ENCODE measurements at places on chromosomes 5 and 9.

GRCh38 chr5:119275146-119275545 lies 80.7 kb upstream of the TNFAIP8 start:
- DNase-seq = no peak

DNA sequence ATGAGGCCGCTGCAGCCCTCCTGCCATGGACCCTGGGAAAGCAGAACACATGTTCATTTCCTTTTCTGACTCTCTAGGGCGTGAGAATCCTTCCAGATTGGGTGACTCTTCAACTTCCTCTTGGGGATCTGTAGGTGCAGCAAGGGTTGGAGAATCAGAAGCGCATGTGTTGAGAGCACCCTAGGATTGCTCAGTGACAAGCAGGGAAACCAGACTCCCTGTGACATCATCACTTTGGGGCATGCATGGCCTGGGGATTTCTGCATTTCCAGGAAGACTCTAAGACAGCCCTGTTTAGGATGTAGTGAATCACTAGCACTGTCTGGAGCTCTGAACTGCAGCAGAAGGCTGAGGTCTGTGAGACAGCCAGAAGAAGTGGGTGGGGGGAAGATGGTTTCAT lies 15.1 kb upstream of the LCP2 start:
- DNase-seq = no peak

GRCh38 chr5:103951776-103952175 lies 389.2 kb upstream of the NUDT12 start:
- DNase-seq = no peak

- no peak for DNase-seq
Observed at GRCh38 chr9:119175581-119175980, 193.7 kb downstream of the BRINP1 start.

GRCh38 chr9:87894998-87895625 lies 12.4 kb downstream of the SPATA31E1 start:
- no peak for DNase-seq

DNA sequence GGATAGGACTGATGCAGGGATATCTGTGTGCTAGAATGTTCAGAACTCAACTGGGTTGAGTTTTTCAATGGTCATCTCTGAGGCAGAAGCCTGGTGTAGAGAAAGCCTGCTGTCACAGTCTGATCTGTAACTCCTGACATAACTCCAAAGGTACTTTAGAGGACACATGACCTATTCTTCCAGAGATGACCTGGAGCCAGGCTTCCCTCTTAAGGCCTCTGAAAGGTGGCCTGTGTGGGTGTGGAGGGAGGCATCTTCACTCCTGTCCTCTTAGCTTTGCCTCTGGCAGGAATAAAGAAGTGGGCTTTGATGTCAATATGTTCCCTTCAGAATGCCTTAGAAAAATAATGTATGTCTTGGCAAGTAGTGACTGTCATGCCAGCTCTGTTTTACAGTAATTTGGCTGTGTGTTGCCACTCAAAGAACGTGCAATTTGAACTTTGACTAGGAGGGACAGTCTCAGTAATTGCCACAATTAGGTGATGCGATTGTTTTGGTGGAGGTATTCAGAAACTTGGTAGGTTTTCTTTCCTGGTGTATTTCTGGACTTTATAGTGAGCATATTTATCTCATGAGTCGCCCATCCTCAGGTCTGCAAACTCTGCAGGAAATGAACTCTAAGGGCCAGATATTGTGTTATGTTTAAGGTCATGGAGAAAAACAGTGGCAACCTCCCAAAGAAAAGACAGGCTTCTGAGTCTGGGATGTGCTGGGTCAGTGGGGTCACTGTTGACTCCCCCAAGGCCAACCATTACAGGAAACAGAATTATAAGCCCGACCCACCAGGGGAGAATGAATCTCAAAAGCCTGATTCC lies 3.2 kb upstream of the C5orf63 start:
- DNase-seq = no peak

GRCh38 chr5:35242702-35243258 lies 12.5 kb upstream of the PRLR start:
- no peak for DNase-seq

DNA sequence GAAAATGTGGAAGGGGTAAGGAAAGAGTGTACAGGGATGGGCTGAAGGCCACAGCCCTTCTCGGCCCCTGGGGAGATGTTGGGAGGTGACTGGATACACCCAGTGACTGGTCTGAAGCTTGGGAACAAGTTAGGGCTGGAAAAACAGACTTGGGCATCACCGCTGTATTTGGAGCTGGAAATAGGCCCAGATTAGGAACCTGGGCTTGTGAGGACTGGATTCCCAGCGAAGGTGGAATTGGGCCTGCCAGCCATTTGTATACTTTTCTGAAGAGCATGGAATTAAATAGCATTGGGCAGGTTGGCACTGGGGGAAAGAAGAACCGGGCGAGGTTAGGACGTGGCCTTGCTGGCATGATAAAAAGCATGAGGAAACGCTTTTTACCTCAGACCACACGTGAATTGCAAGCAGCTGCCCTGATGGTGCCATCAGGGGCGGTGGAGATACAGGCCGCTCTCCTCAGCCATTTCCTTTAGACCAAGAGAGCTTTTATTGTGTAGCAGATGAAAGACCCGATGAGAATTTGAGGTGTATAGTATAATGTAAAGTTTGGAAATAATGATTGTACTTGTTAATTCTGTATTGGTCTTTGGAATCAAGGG lies 37.8 kb downstream of the OTULIN start:
- no peak for DNase-seq

DNA sequence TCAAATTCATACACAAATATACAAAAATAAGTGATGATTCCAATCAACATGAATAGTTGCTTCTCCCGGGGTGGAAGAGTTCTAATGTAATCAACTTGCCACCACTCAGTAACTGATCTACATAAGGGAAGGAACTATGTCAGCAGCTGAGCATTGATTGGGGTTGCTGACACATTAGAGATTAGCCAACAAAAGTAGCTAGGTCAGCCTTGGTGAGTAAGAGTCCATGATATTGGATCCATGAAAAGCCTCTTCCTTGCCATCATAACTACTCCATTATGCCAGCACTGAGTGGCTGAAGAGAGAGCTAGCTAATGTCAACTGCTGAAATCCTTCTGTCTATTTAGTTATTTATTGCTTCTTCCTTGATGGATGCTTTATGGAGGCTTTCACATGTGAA lies 309.8 kb downstream of the NFIB start:
- no peak for DNase-seq

DNA sequence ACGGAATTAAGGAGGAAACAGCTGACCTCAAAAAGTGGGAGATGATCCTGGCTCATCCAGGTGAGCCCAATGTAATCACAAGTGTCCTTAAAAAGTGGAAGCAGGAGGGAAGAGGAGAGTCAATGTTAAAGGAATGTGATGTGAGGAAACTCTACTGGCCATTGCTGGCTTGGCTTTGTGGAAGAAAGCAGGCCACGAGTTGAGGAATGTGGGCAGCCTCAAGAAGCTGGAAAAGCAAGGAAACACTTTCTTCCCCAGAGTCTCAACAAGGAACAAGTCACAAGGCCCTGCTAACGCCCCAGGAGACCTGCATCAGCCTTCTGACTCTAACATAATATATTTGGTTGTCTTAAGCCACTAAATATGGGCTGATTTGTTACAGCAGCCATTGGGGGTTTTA lies 252.8 kb downstream of the PSAT1 start:
- no peak for DNase-seq

GRCh38 chr5:178067755-178068154 lies 45.6 kb upstream of the N4BP3 start:
- DNase-seq = peak; percentile 61

DNA sequence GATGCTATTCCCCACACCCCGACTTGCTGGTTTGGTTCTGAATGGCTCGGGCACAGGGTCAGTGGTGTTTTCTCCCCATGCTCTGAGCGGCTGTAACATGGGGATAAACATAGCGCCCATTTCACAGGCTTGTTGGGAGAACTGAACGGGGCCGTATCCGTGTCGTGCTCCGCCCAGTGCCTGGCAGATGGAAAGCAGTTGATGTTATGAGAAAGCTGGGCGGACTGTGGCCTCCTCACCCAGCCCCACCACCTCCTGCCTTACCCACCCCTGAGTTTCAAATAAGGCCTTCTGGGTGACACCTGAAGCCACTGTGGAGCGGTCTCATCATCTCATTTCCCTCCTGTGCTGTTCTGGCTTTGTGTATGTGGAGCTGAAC lies 14.5 kb downstream of the ORM2 start:
- DNase-seq = no peak

Data from NCI-H1417 (cell line).